Activated CD8-positive, alpha-beta T cell treated with anti-CD3 and anti-CD28 coated beads for 36 hours (primary cell): ENCODE measurements at places on chromosomes 3 and 15.
A peak's percentile ranks its signal among the peaks of the same experiment; 100 is the strongest.

- DNase-seq, result no peak
These were observed 205.6 kb downstream of the FEZF2 start for GRCh38 chr3:62167566-62168262.

GRCh38 chr3:32313169-32313568, 74.7 kb downstream of the CMTM8 start:
- DNase-seq, result no peak

- no peak for DNase-seq
These were observed 140.7 kb downstream of the PLCH1 start for GRCh38 chr3:155604126-155604525.

DNA sequence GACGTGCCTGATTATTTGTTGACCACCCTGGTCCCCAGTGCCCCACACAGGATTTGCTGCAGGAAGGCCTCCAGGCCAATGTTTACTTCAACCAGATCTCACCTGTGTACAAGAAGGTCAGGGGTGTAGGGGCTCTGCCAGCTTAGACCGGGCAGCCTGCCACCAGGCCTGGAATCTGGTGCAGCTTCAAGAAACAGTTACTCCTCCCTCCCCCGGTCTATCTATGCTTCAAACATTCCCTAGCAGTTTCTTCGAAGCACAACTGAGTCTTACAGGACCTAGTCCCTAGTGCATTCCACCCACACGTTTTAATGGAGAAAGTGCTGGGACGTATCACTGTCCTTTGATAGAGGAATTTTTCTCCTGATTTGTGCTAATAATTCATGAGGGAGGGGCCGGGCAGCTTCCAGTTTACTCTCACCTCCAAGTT, 8.0 kb downstream of the SH3BP5 start:
- DNase-seq, result no peak

GRCh38 chr15:89898614-89899294, 5.0 kb upstream of the AP3S2 start:
- peak; percentile 65 for DNase-seq

DNA sequence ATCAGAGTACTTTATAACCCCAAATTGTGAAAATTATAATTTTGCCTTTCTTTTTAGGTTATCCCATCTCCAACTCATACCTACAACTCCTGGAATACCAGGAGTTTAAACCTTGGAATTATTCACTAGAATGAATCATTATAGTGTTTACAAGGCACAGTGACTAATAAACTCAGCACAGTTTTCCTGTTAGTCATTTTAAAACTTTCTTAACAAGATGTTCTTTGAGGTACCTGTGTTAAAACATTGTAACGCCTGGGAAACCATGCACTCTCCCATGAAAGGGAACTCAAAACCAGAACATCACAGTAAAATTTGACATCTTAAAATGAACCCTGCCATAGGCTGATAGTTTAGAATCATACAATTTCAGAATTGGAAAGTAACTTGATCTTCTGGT, 132.4 kb upstream of the OSTN start:
- no peak for DNase-seq

DNA sequence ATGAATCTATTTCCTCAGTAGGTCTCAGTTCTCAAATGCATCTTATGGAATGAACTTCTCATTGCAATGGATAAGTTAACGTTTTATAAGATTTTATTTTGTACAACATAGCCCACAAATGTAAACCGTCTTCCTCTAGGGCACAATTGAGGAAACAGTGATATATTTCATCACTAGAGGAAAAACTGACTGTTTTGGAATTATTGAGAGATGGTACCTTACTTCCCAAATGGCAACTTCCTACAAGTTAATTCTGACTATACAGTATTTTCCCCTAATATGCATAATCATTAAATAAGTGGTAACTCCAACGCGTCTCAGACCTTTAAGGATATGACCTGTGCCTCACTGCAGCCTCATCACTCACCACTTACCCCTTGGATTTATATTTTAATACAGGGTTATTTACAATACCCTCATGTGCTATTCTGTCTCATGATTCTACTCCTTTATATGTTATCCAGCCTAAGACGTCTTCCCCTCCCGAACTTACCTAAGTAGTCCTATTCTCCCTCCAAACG, 13.3 kb downstream of the GABPB1 start:
- DNase-seq, result no peak

GRCh38 chr15:64251121-64251520, 88.3 kb upstream of the PPIB start:
- peak; percentile 37 for DNase-seq

- peak; percentile 31 for DNase-seq
These were observed 21.7 kb downstream of the CCR9 start for GRCh38 chr3:45907769-45908705.

DNA sequence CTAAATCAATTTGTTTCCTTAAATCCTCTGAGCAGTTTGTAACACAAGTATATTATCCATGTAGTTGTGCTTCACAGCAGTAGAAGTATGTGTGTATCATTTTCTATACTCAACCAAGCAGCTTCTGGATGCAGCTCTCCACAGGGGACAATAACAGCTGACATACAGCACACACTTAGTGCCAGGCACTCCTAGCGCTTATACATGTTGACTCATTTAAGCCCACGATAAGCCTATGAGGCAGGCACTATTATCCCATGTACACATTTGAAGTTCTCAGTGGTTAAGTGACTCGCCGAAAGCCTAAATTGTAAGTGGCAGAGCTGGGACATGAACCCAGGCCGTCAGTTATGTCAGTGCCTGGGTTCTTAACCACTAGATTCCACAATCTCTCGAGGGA, 20.3 kb upstream of the LPP start:
- DNase-seq, result peak; percentile 8

DNA sequence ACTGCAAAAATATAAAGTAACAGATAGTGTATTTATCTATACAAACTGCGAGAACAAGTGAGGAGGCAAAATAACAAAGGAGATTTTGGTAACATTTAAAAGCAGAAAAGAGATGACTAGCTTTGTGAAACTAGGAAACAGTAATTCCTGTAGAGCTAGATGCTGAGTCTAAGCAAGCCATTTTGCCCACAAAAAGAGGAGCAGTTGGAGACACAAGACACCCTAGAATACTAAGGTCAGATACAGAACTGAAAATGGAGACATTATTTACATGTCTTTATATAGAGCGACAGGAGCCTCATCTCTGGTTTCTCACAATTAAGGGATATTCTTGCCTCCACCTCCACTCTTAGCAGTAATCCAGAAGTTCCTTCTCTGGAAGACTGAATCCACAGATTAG, 732.4 kb upstream of the GBE1 start:
- DNase-seq, result no peak

- no peak for DNase-seq
These were observed 475.2 kb upstream of the EPHA3 start for GRCh38 chr3:88632226-88632625.

GRCh38 chr3:99647081-99647480, 8.7 kb downstream of the COL8A1 start:
- DNase-seq, result no peak

DNA sequence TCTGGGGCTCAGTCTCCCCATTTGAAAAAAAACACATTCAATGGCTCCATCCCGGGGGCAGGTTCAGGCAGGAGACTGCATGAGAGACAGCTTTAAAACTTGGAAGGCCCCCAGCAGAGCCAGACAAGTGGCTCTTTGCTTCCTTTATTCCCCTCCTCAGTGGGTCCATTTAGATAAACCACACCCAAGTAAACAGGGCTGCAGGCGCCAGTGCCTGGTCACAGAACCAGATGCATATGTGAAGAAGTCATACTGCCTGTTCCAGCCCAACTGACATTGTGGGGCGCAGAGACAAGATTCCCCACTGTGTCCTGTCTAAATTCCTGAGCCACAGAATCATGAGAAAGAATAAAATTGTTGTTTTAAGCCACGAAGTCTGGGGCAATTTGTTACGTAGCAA, 9.0 kb downstream of the FBN1 start:
- no peak for DNase-seq

GRCh38 chr3:184289426-184289938, 9.6 kb upstream of the PSMD2 start:
- peak; percentile 80 for DNase-seq

DNA sequence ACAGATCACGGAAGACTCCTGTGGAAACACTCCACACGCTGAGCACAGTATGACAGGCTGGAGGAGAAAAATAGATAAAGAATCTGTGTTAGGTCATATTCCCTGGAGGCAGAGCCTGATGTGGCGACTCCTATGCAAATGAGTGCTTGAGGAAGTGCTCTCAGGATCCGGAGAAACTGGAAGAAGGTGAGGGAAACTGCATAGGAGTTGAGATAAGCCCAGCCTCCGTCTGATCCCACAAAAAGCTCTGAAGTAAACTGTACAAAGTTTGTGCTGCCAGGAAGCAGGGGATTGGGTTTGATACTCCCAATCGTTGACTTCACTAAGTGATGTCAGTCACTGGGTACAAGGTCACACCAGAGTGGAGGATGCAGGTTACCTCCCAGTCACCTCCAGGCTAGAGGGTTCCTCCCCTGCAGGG, 33.4 kb downstream of the OSBPL10 start:
- DNase-seq, result no peak

- no peak for DNase-seq
These were observed 8.3 kb downstream of the SEMA3G start for GRCh38 chr3:52436500-52437149.

DNA sequence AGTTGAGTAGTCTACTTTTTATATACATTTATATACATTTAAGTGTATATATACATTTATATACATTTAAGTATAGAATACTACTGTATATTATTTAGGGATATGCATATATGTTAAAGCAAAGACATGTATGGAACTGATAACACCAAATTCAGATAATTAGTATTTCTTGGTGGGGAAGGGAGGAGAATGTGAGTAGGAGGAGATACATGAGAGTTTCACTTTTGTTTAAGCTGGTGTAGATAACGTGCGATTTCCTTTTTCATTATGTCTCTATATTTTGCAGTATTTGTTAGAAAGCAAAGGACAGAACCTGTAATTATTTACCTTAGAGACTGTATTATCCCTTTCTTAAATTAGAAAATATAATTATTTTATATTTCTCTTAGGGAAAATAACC, 16.6 kb upstream of the NIT2 start:
- DNase-seq, result no peak

GRCh38 chr3:23923786-23924185, 6.9 kb downstream of the RPL15 start:
- DNase-seq, result no peak

DNA sequence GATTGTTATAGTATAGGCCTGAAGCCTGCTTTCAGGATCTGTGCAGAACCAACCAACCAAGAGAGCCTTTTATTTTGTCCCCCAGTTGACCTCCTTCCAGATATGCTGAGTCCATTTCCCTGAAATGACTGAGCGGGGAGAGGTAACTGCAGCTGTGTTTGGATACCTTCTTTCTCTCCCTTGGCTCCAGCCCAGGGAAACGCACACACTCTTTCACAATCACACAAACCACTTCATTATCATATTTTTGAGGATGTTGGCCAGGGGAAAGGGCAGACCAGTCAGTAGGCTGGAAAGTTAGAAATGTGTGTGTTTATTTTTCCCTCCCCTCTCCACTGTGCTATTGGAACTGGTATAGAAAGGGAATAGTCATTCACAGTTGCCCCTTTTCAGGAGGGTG, 417.7 kb upstream of the TBL1XR1 start:
- no peak for DNase-seq

DNA sequence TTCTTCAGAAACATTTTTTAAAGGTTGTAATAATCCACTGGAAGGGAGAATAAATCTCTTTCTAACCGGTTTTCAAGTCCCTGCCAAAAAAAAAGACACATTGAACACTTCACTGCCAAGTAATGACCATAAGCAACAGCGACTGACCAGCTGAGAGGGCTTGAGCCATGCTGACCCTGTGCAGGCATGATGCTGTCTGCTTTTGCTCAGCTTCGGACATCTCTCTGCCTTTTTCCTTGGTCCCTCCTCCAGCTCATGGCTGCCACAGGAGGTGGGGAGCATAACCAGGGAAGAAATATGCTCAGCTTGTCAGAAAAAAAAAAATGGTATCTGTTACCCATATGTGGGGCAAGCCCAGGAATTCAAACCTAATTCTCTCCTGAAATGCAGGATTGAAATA, 1.5 kb downstream of the IGSF10 start:
- DNase-seq, result no peak

DNA sequence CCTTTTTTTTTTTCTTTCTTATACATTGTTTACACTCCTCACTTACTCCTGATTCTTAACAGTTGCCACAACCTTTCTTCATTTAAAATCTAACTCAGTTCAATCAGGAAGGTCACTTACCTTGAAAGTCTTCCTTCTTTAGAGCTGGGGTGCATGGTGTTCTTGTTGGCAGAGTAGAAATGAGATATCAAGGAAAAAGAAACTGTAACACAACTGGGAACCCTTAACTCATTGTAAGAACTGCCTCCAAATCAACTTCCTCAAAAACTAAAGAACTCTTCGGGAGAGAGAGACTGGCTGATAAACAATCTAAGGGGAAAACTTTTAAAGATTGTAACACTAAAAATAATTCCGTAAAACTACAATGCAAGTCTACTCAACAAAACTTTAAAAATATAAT, 1.4 kb upstream of the APPL1 start:
- DNase-seq, result no peak

DNA sequence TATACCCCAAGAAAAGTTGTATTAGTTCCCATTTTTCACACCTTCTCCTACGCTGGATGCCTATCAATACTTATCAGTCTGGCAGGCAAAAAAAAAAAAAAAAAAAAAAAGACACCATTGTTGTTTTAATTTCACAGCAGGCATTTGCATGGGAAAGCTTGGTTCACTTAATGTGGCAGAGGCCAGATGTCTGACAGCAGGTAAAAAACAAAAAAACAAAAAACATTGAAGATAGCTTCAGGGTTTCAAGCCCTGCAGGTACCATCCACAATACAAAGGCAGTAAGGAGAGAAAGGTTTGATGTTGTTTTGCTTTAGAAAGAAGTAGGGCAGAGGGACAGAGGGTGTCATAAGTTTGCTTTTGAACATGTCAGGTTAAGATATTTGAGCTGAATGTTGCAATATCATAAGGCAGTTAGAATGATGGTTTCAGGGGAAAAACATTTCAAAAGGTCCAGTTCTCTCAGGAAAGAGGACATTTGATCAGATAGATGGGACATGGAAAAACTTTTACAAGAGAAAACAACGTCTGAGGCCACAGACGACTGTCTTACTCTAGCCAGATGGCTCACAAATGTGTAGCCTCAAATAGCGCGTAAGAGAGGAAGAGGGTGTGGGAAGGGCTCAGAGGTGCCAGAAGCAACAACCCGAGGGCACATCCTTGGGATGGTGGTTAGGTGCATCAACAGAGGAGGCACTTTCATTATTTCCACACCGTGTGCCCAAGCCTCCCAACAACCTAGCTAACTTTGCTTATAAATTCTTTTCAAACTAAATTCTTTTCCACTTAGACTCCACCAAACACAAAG, 25.7 kb downstream of the PCOLCE2 start:
- DNase-seq, result peak; percentile 18

- DNase-seq, result no peak
These were observed 6.4 kb downstream of the PLEKHO2 start for GRCh38 chr15:64847876-64848716.

DNA sequence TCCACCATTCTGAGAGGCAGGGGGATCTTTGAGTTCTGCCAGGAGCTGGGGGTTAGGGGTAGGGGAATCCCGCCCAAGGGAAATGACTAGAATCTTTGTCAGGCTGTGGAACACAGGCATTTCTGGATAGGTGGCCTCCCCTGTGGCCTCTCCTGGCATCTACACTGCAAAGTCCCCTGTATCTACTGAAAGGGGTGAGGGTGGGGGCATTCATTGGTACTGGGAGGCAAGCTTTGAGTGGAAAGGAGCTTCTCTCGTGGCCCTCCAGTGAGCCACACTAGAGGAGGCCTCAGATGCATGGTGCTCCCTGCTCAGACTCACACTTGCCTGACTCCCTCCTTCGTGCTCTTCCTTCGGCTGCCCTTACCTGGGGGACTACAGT, 59.9 kb downstream of the CCNL1 start:
- no peak for DNase-seq

- DNase-seq, result no peak
These were observed 362.3 kb upstream of the C2CD4B start for GRCh38 chr15:62527387-62527786.

GRCh38 chr15:91949361-91949760, 95.9 kb downstream of the SLCO3A1 start:
- no peak for DNase-seq
